ENCODE measurements at places on chromosomes 3 and 15.

DNA sequence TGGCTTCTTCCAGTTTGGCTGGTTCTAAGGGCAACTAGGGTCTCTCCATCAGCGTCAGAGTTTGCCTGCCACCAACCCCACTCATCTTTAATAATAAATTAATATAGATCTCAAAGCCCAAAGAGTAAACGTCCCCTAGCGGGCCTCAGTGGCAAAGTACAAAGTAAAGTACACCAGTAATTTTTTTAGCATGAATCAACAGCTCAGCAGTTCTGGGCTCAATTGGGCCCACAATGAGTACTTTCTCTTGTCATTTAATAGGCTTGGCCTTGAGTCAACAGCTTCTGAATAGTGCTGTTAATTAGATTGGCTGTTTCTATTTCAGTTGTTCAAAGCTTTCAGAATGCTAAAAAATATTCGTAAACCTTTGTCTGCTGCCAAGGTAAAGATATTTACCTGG is 89.0 kb upstream of the PFN2 start:
- no peak for DNase-seq

DNA sequence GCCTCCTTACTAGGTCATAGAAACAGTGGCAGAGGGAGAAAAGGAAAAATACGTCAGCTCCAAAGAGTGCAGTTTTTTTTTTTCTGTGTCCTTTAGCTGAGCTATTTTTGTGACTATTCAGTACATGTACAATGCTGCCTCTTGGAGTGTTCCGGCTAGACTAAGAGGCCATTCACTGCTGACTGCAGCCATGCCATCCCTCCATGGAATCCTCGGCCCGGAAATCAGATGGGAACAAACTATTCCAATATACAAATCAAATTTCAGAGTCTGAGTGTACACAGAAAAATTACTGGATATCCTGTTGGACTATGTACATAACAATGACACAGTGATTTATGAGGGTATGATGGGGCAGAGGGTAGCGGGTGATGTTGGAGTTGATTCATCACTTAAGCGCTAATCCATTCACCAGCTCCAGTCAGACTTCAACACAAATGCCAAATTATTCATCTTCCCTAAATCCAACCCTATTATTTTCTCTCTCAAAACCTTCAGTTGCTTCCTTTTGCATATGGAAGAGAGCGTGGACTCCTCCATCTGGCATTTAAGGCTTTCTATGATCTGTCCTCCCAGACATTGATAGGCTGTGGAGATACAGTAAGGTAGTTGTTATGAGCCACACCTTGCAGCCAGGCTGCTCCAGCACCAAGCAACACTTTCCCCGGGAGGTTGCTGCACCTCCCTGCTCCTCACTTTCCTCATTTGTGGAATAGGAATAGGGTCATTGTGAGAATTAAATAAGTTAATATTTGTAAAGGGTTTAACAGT is 109.1 kb downstream of the LPP start:
- DNase-seq, result no peak

- DNase-seq, result peak; percentile 47
Observed at GRCh38 chr3:194270627-194271459, 80.3 kb downstream of the CPN2 start.

- no peak for DNase-seq
Observed at GRCh38 chr3:58018892-58019742, 10.9 kb downstream of the FLNB start.

GRCh38 chr3:123672429-123673146 is 87.7 kb upstream of the HACD2 start:
- no peak for DNase-seq

GRCh38 chr3:22113453-22113852 is 362.4 kb upstream of the ZNF385D start:
- no peak for DNase-seq

- DNase-seq, result no peak
Observed at GRCh38 chr15:66754789-66755188, 52.8 kb downstream of the SMAD6 start.

- no peak for DNase-seq
Observed at GRCh38 chr3:8278448-8278847, 223.2 kb upstream of the LMCD1 start.

GRCh38 chr3:14685179-14685578 is 10.2 kb downstream of the C3orf20 start:
- DNase-seq, result no peak
